ENCODE measurements at places on chromosomes 12 and 14.

DNA sequence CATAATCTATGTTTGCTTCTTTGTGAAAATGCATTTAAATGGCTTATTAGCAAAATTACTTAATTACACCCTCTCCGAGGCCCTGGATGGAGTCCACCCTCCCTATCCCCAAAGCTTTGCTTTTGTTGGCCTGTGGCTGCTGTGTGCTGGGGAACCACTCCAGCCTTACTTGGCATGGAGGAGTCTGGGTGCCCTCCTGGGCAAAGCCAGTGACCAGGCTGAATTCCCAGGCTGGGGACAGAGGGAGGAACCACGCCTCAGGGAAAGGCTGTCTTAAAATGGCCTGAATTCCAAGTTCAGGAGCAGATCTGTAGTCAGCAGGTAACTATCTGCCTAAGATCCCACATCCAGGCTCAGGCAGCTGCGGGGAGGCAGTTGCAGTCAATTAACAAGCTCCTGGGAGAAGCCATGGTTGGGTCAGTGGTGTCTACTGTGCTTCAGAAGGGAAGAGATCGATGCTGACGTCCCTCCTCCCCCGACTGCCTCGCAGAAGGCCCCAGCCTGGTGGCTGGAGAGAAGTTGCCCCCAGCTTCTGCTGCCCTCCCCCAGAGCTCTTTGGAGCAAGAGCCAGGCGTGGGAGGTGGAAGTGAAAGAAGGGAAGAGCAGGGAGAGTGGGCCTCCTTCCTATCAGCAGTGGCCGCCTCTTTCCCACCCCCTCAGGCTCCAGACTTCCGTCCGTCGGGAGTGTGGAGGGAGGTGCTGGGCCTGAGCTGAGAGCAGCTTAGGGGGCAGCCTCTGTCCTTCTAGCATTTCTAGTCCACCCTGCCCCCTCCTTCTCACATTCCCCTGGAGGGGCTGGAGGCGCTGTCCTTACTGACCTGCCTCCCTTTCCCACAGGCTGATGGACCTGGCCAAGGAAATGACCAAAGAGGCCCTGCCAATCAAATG lies 11.3 kb downstream of the VASH1 start:
- peak; percentile 74 for DNase-seq

DNA sequence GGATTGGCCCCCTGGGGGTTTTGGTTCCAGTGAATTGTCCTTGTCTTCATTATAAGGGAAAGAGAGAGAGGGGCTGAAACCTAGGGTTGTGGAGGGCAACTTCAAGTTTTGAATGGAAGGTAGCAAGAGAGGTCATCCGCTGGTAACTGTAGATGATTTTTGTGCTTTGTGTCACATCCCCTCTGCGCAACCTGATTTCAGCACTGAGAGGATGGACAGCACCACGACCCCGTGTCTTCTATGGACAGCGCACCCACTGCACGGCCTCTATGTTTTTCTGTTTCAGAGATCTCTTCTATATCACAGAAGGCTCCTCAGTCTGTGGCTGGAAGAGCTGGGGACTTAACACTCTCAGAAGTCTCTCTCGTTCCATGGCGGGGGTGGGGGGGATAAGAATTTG lies 127.0 kb upstream of the RPH3A start:
- DNase-seq: no peak

GRCh38 chr12:94686834-94687628 lies 36.7 kb upstream of the TMCC3 start:
- no peak for DNase-seq

- no peak for DNase-seq
These were observed 400.9 kb upstream of the CCDC196 start for GRCh38 chr14:66085224-66085623.

GRCh38 chr12:27451036-27451825 lies 4.7 kb downstream of the SMCO2 start:
- no peak for DNase-seq

DNA sequence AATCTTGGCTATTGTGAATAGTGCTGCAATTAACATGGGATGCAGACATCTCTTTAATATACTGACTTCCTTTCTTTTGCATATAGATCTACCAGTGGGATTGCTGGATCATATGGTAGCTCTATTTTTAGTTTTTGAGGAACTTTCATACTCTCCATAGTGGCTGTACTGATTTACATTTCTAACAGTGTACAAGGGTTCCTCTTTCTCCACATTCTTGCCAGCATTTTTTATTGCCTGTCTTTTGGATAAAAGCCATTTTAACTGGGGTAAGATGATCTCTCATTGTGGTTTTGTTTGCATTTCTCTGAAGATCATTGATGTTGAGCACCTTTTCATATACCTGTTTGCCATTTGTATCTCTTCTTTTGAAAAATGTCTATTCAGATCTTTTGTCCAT lies 8.4 kb downstream of the AMDHD1 start:
- no peak for DNase-seq

DNA sequence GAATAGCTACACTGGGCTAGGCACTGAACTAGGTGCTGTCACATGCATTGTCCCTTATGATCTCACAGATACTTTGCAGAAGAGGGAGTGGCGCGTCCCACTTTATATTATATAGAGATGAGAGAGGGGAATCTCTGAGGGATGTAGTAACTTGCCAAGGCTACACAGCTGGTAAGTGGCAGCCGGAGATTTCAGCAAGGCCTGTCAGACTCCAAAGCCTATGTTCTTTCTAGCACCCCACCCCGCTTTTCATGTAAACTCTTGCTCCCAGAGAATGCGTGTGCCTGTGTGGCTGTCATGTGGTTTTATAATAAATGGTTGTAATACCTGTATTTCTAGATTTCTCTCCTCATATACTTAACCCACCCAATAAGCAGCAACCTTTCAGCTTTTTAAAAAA lies 39.1 kb downstream of the WDR20 start:
- DNase-seq: no peak
